ENCODE measurements at places on chromosomes 7 and 10.

DNA sequence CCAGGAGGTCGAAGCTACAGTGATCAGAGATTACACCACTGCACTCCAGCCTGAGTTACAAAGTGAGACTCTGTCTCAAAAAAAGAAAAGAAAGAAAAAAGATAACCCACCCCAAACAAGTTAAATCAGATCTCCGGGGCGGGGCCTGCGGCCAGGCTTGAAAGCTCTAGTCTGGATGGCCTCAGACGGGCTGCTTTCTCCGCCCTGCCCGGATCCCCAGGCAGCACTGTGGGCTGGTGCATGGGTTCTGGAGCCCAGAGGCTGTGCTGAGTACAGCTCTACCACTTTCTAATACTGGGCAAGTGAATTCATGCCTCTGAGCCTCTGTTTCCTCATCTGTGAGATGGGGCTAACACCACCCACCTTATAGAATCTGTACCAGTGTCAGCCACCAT, 83.7 kb downstream of the ZMIZ1 start:
- no peak for DNase-seq

- no peak for DNase-seq
Observed at GRCh38 chr7:91420606-91421005, 156.4 kb downstream of the FZD1 start.

- DNase-seq: no peak
Observed at GRCh38 chr10:110851020-110851612, 20.6 kb upstream of the PDCD4 start.

DNA sequence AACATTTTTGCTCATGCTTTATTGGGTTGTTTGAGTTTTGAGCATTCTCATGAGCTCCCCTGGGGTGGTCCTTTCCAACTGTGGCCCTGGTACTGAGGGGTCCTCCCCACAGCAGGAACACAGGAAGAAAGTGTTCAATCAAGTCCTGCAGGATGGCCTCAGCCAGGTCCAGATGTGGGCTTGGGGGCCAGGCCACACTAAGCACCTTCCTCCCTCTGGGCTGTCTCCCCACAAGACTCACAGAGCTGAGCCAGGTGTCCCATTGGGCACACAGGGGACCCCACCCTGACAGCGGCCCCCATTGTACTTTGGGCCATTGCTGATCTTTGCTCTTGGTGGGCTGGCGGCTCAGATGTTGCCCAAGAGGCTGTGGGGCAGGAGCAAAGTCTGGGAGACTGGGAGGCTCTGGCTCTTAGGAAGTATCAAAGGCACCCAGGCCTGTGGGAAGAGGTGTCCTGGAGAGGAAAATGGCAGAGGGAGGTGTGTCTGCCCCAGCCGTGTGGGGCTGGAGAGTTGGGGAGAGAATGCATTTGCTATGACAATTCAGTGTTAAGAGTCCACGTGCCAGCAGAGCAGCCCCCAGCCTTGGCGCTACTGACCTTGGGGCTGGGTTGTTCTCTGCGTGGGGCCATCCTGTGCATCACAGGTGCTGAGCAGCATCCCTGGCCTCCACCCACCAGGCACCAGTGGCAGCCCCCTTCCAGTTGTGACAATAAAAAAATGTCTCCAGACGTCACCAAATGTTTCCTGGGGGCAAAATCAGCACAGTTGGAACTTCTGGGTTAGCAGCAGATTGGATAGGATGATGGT, 17.8 kb downstream of the SCART1 start:
- no peak for DNase-seq

- DNase-seq: no peak
Observed at GRCh38 chr10:63114031-63114814, 18.9 kb upstream of the NRBF2 start.

DNA sequence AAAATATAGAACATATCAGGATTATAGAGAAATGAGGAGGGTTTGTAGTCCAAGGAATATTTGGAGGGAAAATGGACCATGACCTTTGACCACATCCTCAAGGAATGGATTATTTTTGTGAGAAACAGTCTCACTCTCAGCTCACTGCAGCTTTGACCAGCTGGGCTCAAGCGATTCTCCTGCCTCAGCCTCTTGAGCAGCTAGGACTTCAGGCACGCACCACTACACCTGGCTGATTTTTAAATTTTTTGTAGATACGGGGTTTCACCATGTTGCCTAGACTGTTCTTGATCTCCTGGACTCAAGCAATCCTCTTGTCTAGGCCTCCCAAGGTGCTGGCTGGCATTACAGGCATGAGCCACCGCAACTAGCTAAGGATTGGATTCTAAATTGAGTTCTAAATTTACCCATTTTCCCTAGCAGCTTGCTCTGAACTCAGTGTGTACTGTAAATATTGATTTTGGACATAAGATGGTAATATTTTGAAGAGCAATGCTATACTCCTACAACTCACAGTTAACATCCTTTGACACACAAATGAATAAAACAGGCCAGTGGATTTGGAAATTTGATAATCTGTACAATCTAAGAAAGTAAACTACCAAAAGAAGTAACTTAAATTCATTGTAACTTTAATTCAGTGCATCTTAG, 73.8 kb downstream of the TET1 start:
- DNase-seq: no peak

- no peak for DNase-seq
Observed at GRCh38 chr7:22219739-22220493, 137.0 kb downstream of the RAPGEF5 start.

DNA sequence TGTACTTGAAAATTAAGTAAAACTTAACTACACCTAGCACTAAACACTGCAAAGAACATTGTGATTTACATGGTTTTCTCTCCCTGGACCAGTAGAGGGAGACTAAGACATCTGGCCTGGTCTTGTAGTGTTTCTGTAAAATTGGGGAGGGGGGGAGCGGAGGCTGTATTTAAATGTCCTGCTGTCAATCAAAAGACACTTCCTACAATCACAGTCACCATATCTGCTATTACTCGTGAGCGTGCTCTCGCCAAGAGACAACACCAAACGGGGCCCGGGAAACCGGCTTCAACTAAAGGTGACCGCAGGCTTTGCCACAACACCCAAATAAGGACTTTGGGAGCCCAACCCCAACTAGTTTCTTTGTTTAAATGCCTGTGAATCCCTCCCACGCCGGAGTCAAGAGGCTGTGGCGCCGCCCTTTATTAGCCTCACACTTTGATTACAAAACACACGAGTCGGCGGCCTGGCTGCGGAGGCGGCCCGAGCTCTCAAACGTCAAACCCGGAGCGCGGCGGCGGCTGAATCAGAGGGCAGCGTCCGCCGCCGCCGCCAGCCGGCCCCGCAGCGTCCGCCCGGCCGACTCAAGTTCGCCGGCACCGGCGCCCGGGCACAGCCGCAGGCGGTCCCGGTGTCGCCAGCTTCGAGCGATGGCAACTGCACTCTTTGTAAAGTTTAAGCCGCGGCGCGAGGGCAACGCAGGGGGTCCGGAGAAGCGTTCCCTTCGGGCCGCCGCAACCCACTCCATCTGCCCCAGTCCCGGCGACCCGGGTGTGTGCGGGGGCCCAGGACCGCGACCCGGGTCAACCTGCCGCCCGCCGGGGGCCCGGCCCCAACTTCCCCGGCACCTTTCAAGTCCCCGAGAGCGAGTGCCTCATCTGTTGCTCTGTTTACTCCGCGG, 1.3 kb downstream of the KDM7A start:
- DNase-seq: peak; percentile 38

All from CMK (cell line).